ENCODE measurements at places on chromosomes 3 and 15. TPM values are rescaled to one million over a fixed set of nuclear protein-coding genes. Genes with fewer than 3 reads are reported as not detected.

The TUSC7 gene
- not detected for polyA plus RNA-seq

The PLAAT1 gene
- polyA plus RNA-seq = 3.0 TPM

The SPINK8 gene
- polyA plus RNA-seq = not detected

The BFSP2 gene
- 0.13 TPM for polyA plus RNA-seq

The MYRIP gene
- 1.9 TPM for polyA plus RNA-seq

GRCh38 chr15:62209322-62209721 is 44.2 kb upstream of the C2CD4B start:
- no peak for DNase-seq

DNA sequence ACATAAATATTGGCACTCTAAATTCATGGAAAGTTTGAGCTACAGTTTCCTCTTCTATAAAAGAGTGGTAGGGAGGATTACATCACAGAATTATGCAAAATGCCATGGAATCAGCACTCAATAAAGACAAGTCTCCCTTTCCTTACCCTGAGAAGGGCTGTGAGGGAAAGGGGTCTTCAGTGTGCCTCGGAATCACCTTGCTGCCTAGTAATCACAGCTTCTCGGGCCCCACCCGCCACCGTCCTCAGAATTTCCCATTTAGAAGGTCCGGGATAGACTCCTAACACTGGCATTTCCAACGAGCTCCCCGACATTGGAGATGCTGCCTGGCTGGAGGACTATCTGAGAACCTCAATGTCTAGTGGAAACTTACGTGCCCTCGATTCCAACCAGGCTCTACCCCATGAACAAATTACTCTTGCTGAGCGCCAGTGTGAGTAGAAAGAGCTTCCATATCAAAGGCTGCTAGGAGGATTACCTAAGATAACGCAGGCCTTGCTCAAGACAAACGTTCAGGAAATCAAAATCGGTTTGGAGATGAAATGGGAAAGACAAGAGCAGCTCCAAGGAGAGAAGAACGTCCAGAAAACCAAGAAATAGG is 92.1 kb upstream of the CHD2 start:
- DNase-seq = no peak

DNA sequence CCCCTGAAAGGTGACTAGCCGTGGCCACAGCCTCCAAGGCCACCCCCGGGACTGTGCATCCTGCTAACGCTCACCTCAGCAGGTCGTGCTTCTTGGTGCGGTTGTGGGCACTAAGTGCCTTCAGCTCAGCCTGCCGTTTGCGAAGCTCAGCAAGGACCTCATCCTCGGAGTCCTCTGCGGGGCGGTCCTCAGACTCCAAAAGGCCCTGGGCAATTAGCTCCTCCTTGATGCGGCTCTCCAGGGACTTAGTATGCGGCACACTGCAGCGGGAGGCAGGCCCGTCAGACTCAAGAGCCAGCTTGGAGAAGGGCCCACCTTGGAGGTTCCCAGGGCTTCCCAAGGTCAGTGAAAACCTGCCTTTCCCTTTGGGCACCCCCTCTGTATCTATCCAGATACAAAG is 8.3 kb downstream of the TADA3 start:
- DNase-seq = no peak

DNA sequence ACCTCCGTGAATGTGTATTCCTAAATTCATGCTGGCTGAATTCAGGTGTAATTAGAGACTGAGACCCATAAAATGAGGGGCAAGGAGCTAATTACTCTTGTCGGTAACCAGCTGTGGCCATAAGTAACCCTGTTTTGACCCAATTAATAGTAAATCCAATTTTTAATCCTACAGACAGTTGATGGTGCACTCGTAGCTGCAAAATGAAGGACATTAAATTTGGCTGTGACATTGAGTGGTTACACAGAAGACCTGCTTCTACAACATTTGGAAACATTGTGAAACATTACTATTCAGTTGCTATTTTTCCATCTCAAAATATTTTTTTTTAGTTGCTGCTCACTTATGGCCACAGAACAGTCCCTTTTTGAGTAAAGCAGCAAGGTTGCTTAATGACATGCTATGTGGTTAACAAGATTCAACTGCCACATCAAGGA is 33.0 kb downstream of the MBNL1 start:
- no peak for DNase-seq

DNA sequence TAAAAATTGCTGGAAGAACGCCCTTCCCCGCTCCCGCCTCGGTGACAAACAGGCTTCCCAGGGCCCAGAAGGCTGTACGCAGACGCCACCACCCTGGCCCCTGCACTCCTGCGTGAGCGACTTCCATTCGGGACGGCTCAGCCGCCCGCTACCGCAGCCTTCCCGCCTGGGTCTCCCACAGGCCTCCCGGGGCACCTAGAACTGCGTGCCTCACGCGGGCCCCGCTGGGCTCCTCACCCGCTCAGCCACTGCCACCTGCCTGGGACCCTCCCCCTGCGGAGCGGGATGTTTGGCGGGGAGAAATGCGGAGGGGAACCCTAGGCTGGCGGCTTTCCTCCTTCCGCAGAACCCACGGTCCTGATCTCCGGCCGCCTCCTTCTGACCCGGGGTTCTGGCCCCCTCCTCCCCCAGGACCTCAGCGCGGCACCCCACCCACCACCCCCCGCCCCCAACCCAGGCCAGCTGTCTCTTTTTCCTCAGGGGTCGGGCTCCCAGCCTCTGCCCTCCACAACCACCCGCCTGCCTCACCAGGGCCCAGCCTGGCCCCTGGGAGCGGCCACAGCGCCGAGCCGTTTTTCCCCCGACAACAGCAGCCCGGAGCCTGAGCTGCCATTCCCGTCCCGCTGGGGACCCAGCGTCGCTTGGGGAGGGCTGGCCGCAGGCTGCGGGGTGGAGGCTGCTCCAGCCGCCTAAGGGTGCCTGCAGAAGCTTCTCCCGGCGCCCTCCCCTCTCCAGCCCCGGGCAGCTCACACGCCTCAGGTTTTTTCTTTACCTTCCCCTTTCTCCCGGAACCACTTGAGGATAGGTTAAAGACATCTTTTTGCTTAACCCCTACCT is 27.6 kb upstream of the RAB7A start:
- peak; percentile 29 for DNase-seq

DNA sequence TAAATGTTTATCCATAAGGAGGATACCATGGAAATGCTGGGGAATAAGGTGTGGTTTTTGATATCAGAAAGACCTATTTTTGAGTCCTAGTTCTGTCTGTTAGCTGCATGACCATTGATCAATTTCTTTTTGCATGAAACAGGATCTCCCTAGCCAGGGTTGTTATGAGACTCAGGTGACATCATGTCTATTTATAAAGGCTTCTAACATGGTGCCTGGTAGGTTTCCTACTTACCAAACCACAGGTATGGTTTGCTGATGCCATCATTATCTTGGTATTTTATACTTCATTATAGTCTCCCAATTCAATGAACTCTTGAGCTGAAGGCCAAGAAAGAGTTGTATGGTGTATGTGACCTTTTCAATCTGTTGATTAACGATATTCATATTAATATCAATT is 144.0 kb downstream of the CLSTN2 start:
- DNase-seq = no peak

DNA sequence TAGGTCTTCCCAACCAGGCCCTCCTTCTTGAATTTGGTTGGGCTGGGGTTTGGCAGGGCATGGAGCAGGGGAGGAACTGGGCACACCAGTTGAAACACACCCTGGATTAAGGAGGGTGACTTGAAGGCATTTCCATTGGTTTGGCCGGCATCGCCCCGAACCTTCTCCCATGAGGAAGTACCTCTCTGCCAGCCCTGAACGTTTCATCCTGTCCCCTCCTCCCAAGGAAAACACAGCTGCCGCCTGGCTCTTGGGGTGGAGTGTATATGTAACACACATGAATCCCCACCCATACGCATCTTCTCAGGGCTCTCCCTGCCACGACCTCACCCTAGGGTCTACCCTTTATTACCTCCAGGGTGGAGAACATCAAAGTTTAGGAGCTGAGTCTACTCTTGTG is 14.6 kb downstream of the UBAP1L start:
- DNase-seq = no peak

GRCh38 chr3:171526146-171526545 is 65.9 kb upstream of the TNIK start:
- no peak for DNase-seq

Measured in renal pelvis (tissue), 12 donors.